NCI-H82 (cell line): ENCODE measurements at places on chromosomes 3 and 15.

GRCh38 chr15:101427606-101428487 lies 61.7 kb downstream of the PCSK6 start:
- DNase-seq = no peak

GRCh38 chr3:139093840-139094239 lies 49.1 kb upstream of the PRR23C start:
- DNase-seq = peak; percentile 17

DNA sequence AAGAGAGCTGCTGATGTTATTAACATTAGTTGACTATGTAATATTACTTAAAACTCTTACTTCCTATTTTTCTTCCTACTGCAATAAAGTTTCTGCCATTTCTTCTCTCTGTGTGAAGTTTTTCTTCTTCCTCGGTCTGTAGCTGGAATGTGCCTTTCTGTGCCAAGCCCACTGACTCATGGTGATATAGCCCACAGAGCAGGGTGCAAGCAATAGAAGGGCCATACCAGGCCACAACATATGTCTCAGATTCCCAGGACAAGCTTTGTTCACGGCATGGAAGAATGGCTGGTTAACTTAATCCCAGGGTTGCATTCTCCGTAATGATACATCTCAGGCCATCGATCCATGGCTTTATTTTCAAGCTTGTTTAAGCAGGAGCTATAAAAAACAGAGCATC lies 815.3 kb downstream of the TUSC7 start:
- peak; percentile 60 for DNase-seq

DNA sequence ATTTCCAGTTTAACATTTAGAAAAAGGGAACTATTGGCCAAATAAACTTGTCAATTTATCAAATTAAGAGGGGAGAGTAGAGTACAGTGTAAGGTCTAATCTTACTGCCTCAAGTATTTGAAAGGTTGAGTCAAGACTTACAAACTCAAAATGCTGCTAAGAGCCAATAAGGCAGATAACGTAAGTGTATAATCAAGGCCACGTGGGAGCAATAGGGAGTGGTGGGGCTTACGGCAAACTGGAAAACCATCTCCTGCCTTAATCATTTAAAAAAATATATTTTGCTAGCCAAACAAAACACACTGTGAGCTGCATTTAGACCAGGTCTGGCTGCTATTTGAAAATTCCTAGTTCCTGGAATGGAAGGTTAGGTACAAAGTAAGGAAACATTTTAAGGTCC lies 107.3 kb upstream of the FRMD4B start:
- DNase-seq = no peak

DNA sequence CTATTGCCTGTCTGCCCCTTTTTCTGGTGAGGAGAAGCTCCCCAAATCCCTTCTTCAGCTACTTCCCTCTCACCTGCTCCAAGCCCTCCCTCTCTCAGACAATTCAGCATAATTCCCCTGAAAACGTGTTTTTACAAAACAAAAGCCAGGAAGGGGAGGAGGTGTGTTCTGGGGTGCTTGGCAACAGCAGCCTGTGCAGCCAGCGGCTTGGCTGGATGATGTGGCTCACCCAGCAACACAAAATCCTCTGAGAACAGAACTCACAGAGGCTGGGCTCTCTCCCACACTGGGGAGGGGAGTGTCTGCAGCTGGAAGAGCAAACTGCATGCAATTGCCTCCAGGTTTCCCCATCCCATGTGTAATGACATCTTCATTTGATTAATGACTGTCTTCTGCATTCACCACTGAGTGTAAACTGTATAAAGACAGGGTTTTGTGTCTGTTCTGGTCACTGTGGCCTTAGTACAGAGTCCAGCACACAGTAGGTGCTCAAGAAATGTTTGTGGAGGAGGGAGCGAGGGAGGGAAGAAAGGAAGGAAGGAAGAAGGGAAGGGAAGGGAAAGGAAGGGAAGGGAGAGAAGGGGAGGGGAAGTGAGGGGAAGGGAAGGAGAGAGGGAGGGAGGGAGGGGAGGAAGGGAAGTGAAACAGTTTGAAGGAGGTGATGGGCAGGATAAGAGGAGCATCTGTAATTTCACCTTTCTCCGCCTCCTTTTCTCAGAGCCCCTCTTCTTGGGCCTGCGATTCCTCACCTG lies 70.1 kb upstream of the GLCE start:
- DNase-seq = no peak

- DNase-seq = no peak
These were observed 16.0 kb downstream of the DNAJC19 start for GRCh38 chr3:180973543-180973942.

DNA sequence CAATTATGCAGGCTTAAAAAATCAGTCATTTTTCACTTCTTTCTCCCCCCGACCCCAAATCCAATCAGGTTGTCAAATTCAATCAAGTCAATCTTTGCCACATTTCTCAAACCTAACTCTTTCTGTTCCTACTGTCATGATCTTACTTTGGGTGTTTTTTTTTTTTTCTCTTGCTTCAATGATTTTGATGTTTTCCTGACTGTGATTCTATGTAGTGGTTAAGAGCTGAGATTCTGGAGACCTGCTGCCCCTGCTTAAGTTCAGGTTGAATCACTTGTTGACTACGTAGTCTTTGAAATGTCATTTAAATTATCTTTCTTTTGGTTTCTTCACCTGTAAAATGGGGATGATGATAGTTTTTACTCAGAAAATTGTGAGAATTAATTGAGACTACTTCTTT lies 117.5 kb downstream of the TPRG1 start:
- no peak for DNase-seq

DNA sequence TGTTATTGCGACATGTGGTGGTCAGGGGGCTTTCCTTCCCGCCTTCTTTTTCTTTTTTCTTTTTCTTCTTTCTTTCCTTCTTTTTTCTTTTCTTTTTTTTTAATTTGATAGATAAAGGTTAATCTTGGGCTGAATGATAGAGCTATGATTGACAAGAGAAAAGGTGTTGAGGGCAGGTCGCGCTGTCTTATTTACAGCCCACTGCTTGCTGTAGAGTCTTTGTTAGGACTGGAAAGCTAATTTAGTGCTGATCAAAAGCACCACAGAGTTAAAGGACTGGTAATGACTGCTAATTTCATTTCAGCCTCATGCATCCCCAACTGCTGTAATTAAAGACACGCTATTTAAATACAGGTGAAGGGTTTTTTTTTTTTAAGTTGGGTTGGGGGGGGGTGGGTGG lies 10.6 kb upstream of the SOX2 start:
- no peak for DNase-seq

DNA sequence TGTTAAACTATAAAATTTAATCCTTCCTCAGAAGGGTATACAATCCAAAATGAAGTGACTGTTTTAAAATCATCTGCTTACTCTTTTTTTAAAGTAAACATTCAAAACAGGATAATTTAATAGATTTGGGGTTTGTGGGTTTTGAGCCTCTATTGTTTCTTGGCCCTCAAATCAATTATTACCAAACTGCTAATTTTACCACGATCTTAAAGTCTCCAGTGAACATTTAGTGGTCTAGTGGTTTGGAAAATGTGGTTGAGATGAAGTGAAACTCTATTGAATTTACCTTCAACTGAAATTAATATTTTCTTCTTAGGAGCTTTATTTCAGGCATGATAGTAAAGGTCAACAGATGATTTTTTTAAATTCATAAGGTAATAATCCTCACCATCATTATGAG lies 11.2 kb upstream of the ATP11B start:
- no peak for DNase-seq

DNA sequence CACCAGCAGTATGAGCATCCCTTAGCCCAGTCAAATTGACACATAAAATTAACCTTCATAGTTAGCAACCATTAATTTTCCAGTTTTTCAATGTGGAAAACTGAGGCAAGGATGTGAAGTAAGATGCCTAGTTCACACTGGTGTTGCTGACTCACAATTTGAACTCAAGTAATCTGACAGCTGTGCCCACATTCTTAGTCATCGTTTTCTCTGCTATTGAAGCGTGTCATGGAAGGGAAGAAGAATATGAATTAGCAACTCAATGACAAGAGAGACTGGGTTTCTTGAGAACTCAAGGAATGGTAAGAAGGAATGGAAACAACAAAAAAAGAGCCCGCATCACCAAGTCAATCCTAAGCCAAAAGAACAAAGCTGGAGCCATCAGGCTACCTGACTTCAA lies 261.4 kb downstream of the EPHA3 start:
- DNase-seq = no peak

DNA sequence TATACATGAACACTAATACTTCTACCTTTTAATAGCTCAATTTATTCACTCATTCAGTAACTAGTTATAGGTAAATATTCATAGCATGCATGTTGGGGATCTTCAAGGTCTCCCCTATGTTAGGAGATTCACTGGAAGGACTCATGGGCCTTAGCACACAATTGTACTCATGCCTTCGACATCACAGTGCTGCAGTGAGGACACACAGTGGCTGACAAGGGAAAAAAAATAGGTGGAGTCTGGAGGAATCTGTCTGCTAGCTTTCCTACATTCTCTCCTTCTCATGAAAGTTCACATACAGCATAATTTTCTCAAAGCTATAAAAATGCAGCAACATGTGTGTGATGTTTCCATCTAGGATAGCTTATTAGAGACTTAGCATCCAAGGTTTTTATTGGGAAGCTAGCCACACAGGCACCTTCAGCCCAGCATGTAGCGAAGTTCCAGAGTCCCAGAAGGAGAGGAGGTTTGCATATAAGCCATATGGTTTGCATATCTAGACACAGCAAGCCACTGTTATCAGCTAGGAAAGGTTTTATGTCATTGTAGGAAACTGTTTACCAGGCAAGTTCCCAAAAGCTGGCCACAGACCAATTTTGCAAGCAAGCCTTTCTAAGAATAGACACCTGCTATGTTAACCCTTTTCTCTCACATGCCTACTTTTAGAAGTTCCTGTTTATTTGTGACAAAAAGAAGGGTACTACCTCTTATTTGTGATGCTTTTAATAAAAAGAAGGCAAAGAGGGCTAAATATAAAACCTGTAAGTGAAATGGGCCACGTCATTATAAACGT lies 46.4 kb downstream of the MORC1 start:
- peak; percentile 6 for DNase-seq

DNA sequence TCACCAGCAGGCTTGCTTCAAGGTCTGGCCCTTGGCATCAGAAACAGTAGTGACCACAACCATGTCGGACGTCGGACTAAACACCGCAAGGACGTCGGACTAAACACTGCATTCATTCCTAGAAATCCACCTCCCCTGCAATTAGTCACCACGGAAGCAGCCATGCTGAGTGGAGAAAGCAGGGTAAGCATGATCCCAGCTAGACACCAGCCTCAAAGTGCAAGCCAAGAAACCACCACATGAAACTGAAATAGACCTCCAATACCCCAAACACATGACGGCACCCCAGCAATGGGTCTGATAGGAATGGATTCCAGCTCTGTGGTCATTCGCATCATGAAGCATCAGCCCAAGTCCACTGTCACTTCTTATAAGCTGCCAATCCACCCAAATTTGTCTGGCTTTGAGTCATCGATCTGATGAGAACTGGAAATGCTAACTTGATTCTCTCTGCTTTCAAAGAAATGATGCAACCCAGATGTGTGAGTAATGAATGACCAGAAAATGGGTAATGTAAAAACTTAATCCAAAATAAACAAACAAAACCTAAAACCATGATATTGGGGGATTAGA lies 348.3 kb upstream of the TMCO5A start:
- DNase-seq = no peak

DNA sequence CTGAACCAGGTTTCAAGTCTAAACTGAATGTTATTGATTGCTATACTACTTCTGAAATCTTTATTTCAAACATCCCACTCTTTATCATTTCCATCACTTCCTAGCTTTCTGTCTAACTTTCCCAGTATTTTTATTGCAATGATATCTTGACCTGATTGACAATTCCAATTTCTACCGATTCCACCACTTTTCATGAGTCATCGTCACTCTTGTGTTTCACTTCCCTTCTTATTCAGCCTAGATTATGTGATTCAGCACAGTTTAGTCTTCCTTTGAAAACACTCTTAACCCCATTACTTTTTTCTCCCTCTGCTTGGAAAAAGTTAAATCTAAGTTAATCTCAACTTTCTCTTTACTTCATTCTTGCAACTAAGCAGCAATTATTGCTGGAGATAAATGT lies 62.6 kb downstream of the SLC7A14 start:
- no peak for DNase-seq

DNA sequence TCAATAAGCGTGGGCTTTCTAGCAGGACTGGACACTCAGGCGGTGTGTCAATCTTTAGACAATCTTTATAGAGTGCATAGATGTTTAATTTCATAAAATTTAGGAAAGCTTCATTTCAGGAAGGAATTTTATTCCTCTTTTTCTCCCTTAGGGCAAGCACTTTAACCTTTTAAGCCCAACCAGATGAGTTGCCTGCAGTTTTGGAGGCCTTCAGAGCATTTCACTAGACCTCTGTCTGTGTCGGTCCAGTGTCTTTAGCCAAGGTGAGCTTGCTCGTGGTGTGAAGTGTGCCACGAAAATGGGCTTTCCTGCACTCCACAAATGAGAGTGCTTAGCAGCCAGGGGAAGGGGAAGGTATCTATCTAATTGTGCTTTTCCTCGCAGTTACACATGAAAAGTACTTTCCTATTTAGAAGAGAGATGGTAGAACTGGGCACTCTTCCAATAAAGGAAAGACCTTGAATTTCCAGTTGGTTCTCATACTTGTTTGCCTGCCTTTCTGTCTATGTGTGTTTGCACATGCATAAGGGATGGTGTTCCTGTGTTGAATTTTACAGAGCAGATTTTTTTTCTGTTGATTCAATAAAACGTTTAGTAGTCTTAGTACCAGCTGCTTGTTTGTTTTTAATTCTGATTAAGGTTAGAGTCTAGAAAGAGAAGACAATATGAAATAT lies 53.6 kb downstream of the FEZF2 start:
- DNase-seq = no peak

GRCh38 chr3:101261506-101261905 lies 58.9 kb downstream of the IMPG2 start:
- no peak for DNase-seq

DNA sequence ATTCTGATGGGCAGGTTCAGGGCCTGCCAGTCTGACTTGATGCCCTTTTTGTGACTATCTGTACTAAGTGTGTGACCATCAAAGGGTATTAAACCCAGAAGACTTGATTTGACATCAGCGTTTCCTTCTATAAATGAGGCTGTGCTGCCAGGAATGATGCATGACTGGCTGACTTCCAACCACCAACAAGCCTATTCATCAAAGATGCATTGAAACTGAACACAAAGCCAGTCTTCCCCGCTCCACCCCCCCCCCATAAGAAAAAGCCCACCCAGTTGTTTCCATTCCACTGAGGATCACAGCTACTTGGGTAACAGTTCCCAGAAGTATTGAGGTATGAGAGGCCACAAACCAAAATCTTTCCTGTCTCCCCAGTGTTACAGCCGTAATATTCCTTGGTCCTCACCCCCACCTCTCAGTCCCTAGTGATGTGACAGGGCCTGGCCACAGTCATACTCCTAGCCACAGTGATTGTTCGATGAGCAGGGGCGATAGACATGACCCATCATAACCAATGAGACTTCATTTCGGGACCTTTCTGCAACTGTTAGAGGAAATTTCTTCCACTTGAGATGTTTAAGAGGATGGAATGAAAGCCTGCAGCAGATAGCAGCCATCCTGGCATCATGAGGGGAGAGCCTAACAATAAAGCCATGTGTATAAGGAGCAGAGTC lies 22.6 kb downstream of the SH3BP5 start:
- DNase-seq = no peak

GRCh38 chr3:138065949-138066348 lies 49.5 kb downstream of the DZIP1L start:
- DNase-seq = no peak
